ENCODE measurements at places on chromosomes 7 and 10.

DNA sequence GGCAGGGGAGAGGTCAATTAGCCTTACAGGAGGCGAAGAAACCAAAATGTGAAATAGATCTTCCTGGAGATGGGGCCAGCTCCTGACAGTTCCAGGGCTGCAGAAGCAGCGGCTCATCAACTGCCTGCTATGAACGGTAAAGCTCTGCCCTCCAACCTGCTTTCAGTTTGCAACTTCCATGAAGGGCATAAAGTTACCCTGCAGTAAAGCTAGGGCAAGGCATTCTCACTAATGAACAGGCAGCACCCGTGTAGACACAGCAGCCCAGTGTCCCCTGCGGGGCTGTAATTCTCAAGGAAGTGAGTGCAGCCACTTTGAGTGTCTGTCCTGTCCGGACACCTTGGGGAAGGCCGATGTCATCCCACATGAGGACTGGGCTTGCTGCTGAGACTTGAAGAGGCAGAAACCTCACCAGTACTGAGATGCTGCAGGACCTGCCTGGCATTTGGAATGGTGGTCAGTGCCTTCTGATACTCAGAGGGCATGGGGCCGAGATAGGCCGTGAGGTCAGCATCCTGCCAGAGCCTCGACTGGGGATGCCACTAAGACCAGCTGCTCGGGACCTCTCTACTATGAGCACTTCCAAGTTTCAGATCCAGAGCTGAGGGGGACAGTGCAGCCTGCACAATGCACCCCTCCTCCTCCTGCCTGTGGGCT lies 26.1 kb upstream of the C10orf53 start:
- no peak for DNase-seq

GRCh38 chr7:117091721-117092120 lies 138.4 kb downstream of the ST7 start:
- no peak for DNase-seq

DNA sequence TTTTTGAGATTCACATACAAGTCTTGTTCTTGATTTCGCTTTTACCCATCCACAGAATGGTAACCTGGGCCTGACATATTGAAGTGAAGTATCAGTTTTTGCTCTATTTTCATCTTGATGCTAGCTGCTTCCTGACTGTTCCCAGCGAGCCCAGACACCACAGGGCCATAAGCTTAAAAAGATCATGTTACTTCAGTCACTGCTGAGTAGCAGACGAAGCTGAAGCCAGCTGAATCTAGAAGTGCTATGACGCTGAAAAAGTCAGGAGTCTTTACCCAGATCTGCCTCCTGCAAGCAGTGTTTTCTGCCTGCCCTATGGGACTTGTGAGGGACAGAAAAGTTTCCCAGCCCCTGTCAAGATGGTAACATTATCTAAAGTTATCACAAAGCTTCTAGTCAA lies 2.7 kb upstream of the PRXL2A start:
- no peak for DNase-seq

DNA sequence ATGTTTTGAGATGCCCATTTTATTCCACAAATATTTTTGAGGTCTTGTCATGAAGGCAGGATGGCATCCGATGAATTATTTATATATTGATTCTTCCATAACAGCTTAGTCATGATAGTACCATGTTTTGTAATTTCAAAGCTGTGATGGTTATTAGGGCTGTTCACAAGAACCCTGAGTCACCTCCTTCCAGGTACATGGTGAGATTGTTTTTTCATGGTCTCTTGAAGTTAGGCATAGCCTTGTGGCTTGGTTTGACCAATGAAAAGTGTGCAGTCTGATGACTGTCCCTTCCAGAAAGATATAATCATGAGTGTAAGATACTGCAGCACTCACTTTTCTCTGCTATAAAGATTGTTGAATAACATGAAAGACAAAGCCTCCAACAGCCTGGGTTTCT lies 274.8 kb downstream of the FGFR2 start:
- no peak for DNase-seq

- no peak for DNase-seq
These were observed 15.3 kb downstream of the HNRNPA2B1 start for GRCh38 chr7:26185131-26185843.

DNA sequence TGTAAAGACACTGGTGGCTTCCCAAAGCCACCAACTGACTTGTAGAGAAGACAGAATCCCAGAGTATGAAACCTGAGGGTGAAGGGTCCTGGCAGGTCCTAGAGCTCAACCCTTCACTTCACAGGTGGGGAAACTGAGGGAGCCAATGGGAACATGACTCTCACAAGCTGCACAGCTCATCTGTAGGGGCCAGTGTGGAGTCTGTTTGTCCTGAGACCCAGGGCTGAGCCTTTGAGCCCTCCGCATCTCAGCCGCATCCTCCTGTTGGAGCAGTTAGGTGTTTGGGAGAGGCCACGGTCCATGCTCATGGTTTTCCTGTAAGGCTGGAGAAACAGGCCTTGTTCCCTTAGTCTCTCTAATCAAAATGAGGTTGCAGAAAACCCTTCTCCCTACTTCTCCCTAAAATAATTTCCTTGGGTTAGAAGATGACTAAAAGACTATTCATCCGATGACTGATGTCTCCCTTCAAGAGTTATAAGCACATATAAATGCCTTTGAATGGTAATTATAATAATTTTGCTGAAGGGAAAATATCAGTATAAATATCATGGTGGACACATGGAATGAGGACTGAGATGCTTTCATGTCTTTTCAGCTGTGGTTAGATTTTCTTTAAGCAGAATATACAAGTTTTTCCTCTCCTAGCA lies 10.3 kb downstream of the HTRA1 start:
- DNase-seq: no peak

- no peak for DNase-seq
These were observed 70.9 kb upstream of the INHBA start for GRCh38 chr7:41773756-41774155.

GRCh38 chr10:27474741-27475140 lies 29.4 kb upstream of the RAB18 start:
- no peak for DNase-seq

- DNase-seq: peak; percentile 33
These were observed 25.2 kb upstream of the OPTN start for GRCh38 chr10:13074563-13075451.

DNA sequence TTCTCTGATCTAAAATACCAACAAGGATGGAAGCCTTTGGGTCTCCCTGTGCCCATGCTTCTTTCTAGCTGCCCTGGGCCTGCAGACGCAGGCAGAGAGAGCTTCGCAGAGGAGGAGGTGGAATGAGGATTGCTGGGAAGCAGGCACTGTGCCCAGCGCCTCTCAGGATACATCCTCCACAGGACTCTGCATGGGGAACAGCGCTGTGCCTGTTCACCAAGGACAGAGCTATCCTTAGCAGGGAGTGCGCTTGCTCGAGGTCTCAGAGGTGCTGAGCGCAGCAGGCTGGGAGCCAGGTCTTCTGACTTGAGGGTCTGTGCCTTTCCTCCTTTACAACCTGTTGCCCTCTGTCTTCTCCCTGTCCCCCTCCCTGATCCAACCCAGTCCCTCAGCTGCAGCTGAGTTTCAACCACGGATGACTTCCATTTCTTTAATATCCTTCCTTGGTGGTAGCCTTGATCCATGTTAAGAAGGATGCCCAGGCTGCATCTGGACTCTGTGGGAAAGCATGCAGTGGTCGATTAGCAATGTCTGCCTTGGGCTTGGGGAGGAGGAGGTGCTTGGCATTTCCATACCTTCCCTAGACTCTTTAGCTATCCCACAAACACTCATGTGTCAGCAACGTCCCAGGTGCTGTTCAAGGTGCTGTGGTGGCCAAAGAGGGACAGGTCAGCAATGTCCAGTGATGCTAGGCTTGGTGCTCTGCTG lies 219.6 kb upstream of the GPR26 start:
- no peak for DNase-seq

GRCh38 chr7:152894295-152895170 lies 135.0 kb downstream of the ACTR3B start:
- DNase-seq: no peak

DNA sequence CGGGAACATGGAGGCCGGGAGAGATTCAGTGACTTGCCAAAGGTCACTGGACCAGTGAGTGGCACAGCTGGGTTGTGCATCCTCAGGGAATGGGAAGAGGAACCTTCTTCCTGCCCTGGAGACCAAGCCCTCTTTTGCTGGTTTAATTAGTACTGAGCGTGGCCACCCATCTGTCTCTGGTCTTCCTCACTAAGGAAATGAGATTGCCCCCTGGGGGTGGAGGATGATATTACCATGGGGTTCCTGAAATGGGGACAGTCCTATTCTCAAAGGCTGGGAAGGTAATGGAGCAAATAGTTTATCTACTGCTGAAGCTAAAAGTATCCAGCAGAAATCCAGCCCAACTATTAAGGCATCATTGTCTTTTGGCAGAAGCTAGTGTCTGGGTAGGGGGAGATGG lies 98.6 kb upstream of the FGFR2 start:
- DNase-seq: no peak

GRCh38 chr10:2972216-2972615 lies 95.1 kb upstream of the PFKP start:
- no peak for DNase-seq

DNA sequence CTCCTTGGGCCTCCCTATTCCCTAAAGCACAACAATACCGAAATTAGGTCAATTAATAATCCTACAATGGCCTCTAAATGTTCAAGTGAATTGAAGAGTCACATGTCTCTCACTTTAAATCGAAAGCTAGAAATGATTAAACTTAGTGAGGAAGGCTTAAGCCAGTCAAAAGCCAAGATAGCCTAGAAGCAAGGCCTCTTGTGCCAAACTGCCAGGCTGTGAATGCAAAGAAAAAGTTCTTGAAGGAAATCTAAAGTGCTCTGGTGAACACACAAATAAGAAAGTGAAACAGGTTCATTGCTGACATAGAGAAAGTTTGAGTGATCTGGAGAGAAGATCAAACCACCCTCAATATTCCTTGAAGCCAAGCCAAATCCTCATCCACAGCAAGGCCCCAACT lies 57.2 kb downstream of the SLC29A4 start:
- no peak for DNase-seq

DNA sequence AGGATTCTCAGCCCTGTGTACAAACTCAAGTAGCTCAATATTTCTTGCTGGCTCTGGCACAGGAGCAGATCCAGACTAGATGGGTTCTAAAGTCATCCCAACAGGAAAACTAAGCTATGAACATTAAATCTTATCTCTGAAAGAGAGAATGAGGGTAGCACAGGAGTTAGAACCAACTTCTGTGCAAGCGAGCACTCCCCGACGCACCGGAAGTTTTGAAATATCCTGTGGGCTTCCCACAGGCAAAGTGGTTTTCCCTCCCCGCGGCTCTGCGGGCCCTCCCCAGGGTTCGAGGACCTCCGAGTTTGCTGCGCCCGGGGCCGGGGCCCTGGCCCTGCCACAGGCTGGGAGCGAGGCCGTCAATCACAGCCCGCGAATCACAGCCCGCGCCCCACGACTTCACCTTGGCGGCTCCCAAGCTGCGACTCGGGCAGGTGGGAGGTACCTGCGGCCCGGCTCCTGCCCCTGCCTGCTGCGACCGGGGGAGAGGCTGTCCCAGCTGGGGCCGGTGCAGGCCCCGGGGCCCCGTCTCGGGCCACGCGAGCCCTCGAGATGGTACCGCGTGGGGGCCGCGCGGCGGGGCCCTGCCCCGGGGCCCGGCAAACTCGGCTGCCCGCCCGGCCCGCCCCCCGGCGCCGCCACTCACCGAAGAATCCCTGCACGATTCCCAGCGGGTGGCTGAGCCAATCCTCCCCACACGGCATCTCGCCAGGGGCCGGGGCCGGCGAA lies 598 bp downstream of the MCMBP start:
- DNase-seq: peak; percentile 25

- DNase-seq: peak; percentile 28
These were observed at the start of gene FGFR2 for GRCh38 chr10:121598263-121599249. TSS of gene FGFR2 (minus strand) at chr10:121598444. CDS start at chr10:121593817, 4,627 bp downstream.

DNA sequence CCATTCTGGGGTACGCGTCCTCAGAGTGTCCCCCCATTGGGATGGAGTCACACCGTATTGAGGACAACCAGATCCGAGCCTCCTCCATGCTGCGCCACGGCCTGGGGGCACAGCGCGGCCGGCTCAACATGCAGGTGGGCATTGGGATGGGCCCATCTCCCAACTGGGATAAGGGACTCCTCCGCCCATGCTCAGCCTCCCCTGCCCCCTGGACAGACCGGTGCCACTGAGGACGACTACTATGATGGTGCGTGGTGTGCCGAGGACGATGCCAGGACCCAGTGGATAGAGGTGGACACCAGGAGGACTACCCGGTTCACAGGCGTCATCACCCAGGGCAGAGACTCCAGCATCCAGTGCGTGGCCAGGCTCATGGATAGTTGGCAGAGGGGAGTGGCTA lies 5.8 kb downstream of the AEBP1 start:
- no peak for DNase-seq

- no peak for DNase-seq
These were observed 169.4 kb downstream of the FGFR2 start for GRCh38 chr10:121428867-121429266.

DNA sequence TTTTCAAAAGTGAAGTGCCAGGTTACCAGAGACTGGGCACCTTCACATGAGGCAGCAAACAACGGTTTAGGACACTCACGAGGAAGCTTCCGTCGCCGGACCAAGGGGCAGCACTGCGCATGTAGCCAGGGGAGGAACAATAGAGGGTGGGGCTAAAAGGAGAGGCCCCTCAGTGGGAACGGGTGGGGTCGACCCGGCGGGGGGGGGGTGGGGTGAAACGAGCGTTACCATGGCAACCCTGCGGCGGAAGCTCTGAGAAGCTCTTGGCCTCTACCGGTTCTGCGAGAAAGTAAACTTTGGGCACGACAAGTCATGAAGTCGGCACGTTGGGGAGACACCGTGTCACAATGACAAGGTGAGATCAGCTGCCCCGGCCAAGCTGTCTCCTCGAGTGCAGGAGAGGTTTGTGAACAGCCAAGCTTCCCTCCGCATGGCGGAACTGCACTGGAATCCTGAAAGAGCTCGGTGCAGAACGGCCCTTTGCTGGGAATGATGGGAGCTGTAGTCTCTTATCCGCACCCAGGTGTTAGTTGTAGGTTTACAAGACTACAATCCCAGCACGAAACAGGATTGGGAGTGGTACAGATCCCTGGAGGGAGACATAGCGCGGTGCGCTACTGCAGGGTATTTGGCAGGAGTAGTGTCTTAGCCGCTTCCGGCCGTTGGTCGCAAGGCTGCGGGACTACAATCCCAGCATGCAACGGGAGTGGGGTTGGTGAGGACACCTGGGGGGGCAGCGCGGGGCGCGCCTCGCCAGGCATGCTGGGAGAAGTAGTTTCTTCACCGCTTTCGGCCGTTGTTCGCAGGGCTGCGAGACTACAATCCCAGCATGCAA lies 72.8 kb upstream of the ZNF722 start:
- peak; percentile 81 for DNase-seq

DNA sequence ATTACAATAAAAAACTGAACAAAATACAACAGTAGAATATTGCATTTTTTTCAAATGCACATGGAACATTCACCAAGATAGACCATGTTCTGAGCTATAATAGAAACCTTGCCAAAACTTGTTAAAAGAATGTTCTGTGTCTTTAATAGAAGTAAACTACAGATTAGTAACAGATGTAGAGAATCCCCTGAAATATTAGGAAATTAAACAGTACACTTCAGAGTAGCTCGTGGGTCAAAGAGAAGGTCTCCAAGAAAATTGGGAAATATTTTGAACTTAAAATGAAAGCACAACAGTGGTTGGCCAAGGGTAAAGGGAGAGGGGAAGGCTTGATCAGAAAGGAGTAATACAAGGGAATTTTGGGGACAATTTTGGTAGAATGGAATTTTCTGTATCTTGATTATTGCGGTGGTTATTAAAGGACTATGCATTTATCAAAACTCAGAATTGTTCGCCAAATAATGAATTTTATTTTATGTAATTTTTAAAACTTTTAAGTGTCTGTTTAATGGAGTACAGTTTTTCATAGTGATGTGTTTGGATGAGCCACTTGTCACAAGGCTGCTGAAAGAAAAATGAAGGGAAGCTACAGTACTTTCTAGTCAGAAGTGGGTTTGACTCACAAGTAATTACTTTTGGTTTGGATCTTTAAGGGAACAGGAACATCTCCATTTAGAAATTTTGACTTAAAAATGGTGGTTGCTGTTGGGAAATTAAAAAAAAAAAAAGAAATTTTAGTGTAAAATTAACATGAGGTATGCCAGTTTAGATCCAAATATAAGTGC lies 10.2 kb downstream of the PLEKHA8 start:
- DNase-seq: no peak

Data from NCI-H748 treated with DMSO at 0.1 percent for 48 hours (cell line).